Anterior cingulate cortex (tissue), 58 donors: ENCODE measurements at places on chromosomes 12 and 14.

- DNase-seq, result no peak
These were observed 31.8 kb downstream of the PAH start for GRCh38 chr12:102885043-102885932.

DNA sequence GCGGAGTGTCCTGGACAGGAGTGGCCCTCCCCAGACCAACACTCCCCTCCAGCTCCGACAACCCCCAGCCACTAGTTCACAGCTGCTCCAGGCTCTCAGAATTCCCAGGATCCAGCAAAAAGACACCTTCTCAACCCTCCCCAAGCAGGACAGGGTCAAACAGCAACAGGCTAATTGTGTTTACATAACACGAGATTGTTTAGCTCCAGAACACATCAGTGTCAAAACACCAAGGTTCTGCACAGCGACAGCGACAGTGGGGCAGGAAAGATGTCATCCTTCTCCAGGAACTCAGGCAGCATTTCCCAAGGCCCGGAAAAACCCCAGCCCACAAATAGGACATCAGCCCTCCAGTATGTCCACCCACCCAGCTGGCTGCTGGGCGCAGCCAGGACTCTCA is 16.5 kb downstream of the ITPK1 start:
- no peak for DNase-seq

- DNase-seq, result no peak
These were observed 104.4 kb downstream of the SCN8A start for GRCh38 chr12:51695241-51696010.

- DNase-seq, result no peak
These were observed 488.9 kb downstream of the MDGA2 start for GRCh38 chr14:47186486-47186885.

DNA sequence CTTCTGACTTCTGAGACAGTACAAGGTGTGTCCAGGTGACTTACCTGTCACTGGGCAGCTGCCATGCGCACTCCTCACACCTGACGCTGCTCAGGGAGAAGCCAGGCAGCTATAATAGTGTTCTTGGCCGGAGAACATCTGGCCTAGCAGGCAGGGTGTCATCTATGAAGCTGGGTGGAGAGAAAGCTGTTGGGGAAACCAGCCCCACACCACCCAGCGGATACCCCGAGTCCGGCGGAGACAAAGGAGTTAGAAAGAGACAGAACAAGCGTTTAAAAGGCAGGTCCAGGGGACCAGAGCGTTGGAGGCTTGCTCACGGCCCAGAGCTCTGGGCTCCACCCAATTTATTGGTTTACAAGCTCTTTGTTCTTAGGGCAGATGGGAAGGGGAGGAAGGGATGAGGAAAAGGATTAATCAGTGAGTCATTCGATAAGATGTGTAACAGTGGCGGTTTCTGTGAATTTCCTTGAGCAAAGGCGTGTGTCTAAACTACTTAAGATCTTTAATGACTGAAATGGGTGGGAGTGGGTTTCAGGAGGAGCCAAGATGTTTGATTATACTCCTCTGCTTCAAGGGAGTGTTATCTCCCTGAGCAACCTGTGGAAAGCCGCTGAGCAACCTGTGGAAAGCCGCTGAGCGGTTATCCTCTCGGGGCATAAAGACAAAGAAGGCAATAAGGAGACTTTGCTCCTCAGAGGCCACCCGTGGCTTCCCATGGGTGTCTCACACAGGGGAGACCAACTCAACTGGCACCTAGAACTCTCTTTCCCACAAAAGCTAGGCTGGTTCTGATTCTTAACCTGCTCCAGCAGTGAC is at the start of gene GALNT8:
GALNT8 (plus strand) TSS at position 580 of the 816 bp plus-strand sequence. CDS start 278 bp downstream, outside the sequence.
- DNase-seq, result no peak

DNA sequence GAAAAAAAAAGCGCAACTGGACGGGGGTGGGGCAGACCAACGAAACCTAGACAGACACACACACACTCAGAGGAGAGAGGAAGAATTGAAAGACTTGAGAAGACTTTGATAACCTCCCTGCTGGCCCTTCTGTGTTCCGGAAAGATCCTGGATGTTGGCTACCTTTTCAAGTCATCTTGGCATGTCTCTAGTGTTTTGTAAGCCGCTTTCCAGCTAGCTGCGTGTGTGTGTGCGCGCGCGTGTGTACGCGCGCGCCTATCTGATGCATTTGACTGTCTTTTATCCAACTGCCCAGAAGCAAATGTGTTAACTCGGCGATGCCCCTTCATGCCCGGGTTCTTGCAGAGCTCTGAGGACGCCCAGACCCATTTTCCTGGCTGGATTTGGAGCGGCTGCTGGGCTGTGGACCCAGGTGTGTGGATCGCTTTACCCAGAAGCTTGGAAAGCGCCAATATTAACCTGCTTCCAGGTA is 664 bp downstream of the LRFN5 start:
- no peak for DNase-seq
